ENCODE measurements at places on chromosomes 7 and 10.

DNA sequence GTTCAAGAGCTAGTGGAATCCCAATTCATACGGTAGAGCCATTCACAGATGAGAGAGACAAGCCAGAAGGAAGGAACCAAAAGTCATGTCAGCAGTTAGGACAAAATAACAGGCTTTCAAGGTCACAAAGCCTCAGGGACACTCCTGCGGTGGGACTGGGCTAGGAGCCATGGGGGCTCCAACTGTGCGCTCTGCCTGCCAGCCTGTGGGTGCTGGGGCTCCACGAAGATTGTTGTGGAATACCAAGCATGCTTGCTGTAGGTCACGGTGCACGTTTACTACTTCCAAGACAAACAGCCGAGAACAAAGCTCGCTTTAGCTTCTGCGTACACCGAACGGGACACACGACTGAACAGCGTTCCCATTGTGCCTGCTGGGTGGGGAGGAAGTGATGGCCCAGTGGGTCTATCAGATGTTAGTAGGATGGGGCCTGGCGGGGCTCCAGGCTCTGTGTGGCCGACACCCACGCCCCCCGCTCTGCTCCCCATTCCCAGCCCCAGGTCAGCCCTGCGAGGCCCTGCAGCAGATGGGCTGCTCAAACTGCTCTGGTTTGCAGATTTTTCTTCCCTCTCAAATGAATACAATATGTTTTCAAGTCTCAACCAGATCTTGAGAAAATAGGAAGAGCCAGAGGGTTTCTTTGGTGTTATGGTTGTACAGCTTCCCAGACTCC lies 158.9 kb downstream of the EGFR start:
- no peak for DNase-seq

- DNase-seq: no peak
Observed at GRCh38 chr7:16916105-16916639, 34.4 kb upstream of the AGR3 start.

DNA sequence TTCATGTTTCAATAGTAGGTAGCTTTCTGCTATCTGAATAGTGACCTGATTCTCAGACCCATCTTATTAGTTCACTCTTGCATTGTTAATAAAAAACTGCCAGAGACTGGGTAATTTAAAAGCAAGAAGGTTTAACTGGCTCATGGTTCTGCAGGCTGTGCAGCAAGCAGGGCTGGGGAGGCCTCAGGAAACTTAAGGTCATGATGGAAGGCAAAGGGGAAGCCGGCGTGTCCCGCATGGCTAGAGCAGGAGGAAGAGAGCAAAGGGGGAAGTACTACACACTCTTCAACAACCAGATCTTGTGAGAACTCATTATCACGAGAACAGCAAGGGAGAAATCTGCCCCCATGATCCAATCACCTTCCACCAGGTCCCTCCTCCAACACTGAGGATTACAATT lies 185.2 kb upstream of the PITRM1 start:
- no peak for DNase-seq

GRCh38 chr7:157458254-157458633 lies 121.4 kb downstream of the DNAJB6 start:
- no peak for DNase-seq

- no peak for DNase-seq
Observed at GRCh38 chr10:112952282-112953173, 2.5 kb downstream of the TCF7L2 start.

DNA sequence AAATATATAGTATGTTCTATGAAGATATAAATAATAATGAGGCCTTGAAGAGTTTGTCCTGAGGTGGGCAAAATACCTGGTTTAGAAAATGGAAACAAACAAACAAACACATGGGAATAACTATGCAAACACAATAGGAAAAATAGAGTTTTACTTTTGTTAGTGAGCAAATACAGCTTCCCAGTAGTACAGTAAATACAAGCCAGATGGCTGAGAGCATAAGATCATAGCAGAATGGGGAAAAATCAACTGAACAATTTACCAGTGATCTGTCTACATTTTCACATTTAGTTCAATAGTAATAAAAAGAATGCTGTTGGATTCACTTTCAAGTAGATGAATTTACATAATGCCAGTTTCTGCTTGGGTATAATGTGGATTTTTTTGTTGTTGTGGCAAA lies 45.1 kb downstream of the ADD3 start:
- no peak for DNase-seq

DNA sequence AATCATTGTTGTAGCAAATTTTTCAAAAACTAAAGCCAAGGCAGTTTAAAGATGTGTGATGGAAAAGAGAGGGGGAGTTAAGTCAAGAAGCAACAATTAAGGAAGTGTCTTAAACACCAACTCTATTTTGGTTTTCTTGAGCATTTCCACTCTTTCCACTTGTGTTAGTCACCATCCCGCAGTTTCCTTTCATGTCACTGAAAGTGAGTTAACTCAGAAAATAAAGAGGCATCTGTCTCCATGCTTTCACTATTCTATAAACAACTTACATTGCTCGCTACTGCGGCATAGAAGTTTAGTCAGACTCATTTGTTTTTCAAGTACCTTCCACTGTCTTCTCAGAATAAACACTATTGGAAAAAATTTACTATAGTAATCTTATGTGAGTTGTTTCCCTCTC lies 284.9 kb upstream of the SEMA3D start:
- DNase-seq: peak; percentile 71

- no peak for DNase-seq
Observed at GRCh38 chr10:72615970-72616369, 9.9 kb downstream of the MICU1 start.

DNA sequence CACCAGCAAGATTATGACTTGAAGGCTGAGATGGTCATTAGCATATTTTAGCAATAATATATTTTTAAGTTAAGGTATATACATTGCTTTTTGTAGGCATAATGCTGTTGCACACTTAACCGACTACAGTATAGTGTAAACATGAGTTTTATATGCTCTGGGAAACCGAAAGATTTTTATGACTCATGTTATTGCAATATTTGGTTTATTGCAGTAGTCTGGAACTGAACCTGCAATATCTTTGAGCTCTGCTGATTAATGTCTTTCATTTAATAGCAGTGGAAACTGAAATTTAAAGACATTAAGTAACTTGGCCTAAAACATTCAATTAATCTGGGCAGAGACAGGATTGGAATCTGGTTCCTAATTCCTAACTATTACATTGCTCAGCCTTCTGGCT lies 266.7 kb upstream of the PLXDC2 start:
- no peak for DNase-seq

GRCh38 chr10:125003146-125003900 lies 61.4 kb downstream of the ZRANB1 start:
- DNase-seq: no peak

GRCh38 chr7:73329861-73330581 lies 2.1 kb downstream of the FKBP6 start:
- no peak for DNase-seq

DNA sequence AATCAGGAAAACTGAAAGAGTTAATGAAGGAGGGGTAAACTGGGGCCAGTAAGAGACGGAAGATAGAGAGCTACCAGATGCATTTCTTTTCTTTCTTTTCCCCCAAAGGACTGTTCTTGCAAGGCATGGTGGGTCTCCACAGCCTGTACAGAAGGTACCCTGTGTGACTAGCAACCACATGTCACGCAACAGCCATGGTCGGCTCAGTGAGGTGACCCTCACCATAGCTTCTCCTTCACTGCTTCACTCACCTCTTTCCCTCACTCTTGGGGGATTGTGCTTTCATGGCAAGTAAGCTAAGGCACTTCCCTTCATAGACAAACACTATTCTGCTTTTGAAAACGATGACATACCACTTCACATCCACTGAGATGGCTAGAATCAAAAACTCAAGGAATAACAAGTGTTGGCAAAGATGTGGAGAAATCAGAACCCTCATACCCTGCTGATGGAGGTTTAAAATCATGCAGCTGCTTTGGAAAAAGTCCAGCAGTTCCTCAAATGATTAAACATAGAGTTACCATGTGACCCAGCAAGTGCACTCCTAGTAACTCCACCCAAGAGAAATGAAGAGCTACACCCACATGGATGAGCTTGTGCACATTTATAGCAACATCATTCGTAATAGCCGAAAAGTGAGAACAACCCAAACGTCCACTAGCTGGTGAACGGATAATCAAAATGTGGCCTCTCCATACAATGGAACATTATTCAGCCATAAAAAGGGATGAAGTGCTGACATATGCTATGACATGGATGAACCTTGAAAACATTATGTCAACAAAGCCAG lies 3.8 kb upstream of the INSIG1 start:
- no peak for DNase-seq

DNA sequence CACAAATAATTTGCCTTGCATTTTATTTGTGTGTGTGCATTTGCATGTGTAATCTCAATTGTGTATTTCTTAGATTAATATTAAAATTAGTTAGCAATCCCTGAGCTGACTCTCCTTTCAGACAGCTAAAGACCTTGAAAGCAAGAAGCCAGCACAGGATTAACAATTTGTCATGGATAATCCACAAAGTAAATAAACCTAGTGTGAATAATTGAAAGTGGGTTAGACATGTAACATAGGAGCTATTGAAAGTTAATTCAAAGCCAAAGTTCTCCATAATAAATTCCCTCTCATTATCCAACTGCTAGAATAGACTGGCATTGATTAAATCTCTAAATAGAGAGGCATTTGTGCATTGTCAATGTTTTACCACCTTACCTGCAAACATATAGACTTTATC lies 326.1 kb downstream of the PLXDC2 start:
- no peak for DNase-seq

DNA sequence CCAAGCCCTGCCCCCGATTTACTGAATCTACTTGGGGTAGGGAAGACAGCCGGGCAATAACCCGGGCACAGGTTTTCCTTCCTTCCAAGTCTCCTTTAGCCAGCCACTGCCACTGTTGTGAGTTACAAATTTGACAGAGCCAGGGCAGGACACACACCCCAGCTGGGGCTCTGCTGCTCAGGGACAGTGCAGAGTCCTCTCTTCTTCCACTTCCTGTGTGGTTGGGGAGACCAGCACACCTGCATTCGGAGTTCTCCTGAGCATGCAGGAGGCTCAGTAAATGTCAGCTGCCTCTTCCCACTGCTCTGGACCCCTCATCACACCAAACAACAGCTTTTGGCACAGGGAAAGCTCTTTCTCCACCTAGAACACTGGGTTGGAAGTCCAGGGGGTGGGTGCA lies 21.3 kb downstream of the CHST15 start:
- no peak for DNase-seq

- no peak for DNase-seq
Observed at GRCh38 chr10:77433546-77433945, 204.1 kb downstream of the KCNMA1 start.

- DNase-seq: no peak
Observed at GRCh38 chr10:86942441-86943315, 14.7 kb downstream of the MMRN2 start.

GRCh38 chr7:98335411-98335977 lies 54.0 kb downstream of the BRI3 start:
- no peak for DNase-seq

DNA sequence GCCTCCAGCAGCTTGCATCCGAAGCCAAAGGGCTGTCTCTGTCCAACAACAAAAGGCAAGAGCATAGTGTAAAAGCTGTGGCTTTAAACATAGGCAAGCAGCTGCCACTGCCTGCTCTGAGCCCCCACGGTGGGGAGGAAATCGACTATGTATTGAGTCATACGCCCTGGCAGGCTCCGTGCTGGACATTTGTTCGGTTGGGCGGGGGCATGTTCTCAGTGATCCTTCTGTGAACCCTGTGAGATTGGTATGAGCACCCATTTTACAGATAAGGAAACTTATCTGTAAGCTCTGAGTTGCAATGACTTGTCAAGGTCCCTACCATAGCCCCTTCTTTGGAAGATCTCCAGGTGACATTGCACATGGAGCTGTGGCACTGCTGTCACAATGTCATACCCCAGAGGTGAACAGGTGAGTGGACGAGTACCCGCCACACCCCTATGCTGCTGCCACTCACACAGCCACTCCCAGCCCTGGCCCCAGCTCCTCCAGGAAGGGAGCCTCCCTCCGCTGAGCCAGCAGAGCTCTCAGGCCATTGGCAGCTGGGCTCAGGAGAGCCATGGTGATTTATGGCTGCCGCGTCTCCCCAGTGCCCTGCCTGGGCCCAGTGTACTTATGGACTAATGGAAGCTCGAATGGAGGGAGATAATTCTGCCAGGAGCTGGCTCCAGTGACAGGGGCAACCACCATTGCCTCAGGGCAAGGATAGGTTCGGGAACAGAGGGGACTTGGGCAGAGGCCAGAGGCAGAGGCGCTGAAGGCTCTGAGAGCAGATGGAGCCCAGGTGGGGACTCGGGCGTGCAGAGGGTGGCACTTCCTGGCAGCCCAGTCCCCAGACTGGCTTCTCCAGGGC lies 43.7 kb downstream of the UNC5B start:
- no peak for DNase-seq

DNA sequence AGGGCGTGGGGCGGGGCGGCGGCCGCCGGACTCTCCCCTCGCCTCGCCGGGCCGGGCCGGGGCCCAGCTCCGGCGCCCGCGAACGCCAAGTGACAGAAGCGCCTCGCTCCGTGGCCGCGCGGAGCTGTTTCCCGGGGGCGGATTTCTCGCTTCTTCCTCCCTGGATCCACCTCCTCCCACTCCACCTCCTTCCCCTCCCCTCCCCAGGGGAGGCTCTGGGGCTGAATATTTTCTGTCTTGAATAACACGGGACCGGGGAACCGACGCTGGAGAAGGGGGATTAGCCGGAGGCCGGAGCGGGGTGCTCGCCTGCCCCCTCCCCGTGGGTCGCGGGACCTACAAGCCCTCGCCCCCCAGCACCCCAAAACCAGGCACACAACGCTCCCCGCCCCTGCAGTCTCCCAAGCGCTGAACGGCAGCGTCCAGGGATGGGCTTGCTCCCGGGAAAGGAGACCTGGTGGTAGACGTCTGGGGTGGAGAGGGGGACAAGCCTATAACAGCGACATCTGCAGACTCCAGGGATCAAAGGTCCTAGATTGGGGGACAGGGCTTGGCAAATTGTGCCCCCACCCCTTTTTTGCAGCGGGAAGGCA lies at the start of gene ARHGAP21:
Gene ARHGAP21, minus strand, starts transcription at position 100 of the 593 bp plus-strand sequence. CDS start 1,988 bp downstream, outside the sequence.
- DNase-seq: no peak

DNA sequence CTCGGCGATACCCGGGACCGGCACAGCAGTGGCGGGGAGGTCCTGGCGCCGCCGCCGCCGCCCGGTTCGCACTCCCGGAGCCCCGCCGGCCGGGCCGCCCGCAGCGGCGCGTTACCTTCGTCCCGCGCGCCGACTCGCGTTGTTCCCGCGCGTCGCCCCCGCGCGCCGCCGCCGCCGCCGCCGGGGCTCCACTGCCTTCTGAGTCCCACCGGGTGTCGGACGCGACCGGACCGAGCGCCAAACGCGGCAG lies at the start of gene EZH2:
Gene EZH2, minus strand, starts transcription at position 243 of the 250 bp plus-strand sequence. CDS start 36,993 bp downstream, outside the sequence.
- no peak for DNase-seq

- DNase-seq: no peak
Observed at GRCh38 chr10:22333167-22333974, 11.9 kb upstream of the SPAG6 start.

DNA sequence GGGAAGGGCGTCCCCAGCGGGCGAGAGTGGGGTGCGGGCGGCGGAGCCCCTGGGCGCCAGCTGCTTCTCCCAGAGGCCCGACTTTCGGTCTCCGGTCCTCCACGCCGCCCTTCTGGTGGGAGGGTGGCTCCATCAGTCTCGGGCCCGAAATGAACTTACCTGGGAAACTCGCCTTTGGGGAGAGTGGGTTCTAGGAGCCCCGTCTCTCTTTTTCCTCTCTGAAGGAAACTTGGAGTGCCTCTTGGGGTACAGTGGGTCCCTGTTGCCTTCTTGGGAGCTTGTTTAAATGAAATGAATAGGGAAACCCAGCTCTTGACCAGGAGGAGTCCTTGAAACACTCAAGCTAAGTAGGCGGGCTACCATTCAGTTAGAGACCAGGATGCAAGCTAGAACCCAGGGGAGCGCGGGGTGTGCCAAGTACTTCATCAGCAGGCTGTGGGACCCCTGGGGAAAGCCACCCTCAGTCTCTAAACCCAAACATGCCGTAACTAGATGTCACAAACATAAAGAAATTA lies 1.3 kb downstream of the SLC26A4 start:
- no peak for DNase-seq
